ENCODE measurements at places on chromosomes 1 and 21.
A peak's percentile ranks its signal among the peaks of the same experiment; 100 is the strongest.

- DNase-seq, result no peak
These were observed 700 bp upstream of the SYDE2 start for GRCh38 chr1:85201340-85202091.

DNA sequence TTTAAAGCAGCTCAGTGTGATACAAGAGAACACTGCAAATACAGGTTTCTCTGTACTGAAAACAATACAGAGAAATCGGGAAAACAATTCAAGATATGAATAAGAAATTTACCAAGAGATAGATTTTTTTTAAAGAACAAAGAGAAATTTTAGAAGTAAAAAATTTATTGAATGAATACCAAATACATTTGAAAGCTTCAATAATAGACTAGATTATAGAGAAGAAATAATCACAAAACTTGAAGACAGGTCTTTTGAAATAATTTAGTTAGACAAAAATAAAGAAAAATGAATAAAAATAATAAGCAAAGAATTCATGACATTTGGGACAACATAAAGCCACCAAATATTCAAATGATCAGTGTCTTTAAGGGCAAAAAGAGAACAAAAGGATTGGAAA, 13.6 kb upstream of the FMO4 start:
- DNase-seq, result no peak

DNA sequence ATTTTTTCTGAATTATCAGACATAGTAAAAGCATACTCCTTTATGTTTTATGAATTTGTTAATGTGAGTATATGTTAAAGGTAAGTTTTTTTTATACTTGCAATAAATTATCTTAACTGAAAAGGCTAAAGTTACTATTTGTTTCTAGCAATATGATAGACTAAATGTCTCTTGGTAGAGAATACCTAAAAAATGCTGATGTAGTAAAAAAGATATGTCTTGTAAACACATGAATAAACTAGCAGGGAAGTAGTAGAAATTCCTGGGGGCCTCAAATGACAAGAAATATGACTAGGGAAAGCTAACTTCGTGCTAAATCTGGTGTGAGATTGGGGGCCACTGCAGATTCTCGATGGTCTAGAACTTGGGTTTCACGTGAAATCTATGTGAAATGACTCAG, 188.1 kb upstream of the CACNA1E start:
- no peak for DNase-seq

DNA sequence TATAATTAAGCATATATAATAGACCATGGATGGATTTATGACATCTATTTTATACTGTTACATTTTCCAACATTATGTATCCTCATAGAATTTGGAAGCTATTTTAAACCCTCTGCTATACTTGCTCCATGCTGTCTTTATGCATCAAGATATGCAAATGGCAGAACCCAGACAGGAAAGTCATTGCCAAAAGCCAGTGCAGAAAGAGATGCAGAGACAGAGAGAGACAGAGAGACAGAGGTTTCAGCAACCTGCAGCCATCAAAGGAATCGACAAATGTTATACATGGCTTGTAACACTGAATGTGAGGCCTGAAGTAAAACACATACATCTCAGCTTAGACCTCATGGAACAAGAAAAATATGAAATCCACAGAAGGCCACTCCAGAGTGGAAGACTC, 7.5 kb upstream of the PTPRC start:
- DNase-seq, result no peak

GRCh38 chr1:182236651-182237077, 154.9 kb downstream of the GLUL start:
- no peak for DNase-seq

GRCh38 chr1:61157468-61157987, 75.2 kb downstream of the NFIA start:
- peak; percentile 71 for DNase-seq

GRCh38 chr1:21229246-21230000, 52.7 kb upstream of the EIF4G3 start:
- no peak for DNase-seq

DNA sequence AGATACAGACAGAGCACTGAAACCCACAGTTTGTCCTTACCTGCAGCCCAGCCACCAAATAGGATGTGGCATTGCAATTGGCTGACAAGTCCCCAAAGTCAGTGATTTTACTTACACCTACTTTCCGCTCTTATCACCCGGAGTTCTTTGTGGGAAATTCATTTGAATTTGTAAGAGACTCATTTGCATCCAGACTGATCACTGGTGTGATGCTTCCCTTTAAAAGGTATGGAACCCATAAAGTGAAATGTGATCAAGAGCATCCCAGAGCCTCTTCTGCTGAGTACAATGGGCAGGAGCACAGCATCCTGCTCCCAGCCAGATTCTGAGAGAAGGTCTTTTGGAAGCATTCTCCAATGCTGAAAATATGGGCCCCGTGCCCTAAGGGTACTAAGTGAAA, 161.4 kb downstream of the DAB1 start:
- DNase-seq, result no peak

DNA sequence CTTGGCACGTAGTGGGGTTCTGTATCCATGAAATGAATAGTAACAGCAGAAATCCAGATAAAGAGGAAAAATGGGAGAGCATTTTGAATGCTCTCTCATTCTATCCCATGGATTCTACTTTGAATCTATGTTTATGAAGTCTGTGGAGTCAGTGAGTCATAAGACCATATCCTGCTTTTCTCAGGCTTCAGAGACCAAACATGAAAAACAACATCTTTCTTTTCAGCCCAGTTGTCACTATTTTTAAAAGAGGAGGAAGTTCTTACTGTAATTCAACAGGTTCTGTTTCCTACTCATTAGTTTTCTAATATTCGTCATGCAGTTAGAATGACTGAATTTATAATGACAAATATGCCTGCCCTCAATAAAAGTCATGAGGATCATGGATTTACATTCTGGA, 39.4 kb upstream of the CD55 start:
- DNase-seq, result no peak

GRCh38 chr1:36132029-36132428, 7.0 kb upstream of the COL8A2 start:
- DNase-seq, result no peak

DNA sequence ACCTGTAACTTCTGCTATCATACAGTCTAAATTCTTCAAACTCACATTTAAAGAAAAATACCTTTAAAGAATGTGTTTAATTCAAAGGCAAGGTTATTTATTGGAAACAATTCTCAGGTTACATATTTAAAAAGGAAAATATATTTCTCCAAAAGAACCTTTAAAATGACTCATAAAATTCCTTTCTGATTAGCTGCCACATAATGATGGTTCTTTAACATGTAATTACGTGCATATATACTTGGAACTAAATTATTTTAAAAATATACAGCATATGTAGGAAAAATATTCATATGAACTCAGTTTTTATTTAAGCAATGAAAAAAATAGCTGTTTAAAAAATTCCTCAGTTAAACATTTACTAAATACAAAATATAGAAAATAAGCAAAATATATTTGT, 173.6 kb downstream of the COP1 start:
- DNase-seq, result no peak

DNA sequence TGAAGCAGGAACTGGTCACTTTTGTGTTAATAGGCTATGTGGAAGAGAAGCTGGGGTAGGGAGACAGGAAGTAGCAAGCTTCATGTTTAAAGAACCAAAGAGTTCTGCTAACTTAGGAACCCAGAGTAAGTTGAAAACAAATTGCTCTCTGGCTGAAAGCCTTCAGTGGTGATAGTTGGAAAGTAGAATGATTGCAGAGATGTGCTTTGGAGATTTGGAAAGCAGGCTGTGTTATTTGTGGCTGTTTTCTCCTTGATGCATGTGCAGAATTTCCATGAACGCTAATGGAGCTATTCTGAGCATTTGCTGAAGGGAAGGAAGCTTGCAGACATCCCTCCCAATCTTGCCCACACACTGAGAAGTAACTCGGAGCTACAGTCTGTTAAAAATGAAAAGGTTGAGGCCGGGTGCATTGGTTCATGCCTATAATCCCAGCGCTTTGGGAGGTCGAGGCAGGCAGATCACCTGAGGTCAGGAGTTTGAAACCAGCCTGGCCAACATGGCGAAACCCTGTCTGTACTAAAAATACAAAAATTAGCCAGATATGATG, 45.7 kb downstream of the TCEANC2 start:
- no peak for DNase-seq

Data from GM04503 (cell line).